ACHN (cell line): ENCODE measurements at places on chromosomes 16 and 17.

GRCh38 chr16:887846-888245 is 82.9 kb downstream of the LMF1 start:
- DNase-seq: no peak

DNA sequence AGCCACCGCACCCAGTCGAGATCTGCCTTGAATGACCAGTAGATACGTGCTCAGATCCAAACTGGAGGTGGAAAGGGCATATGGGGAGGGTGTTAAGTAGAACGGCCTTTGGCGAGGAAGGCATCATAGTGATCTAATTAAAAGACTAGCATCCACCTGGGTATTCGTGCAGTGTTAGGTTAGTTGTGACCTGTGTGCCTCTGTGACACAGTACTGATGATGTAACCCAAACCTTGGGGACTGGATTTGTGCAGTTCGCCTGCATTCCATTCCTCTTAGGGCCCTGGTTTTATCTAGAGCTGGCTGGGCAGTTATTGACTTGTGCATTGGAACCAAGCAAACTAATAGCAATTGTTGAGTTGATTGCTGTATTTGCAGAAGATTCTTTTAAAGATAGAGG is 47.9 kb downstream of the SNX29 start:
- no peak for DNase-seq

DNA sequence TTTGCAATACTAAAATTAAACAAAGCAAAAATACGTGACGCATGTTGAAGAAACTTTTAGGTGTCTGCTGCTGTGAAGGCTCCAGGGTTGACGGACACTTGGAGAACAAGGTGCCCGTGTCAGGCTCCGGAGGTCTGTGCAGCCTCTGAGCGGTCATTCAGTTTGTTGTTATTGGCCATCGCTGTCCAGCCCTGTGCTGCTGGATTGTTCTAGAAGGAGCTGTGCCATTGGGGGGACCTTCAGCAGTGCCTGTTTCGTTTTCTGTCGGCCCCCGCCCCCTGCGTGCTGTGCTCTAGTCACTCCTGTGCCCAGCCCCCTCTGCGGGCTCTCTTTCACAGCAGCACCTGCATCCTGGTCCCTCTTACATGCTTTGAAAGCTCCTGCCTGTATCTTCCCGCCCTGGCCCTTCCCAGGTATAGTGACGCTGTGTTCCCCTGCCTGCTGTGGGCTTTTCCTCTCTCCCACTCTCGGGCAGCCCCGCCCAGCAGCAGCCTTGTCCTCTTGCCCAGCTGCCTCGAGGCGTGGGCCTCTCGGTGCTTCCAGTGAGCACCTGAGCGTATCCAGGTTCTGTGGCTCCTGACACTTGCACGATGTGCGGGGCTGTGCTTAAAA is 50.7 kb downstream of the RNF213 start:
- DNase-seq: no peak

DNA sequence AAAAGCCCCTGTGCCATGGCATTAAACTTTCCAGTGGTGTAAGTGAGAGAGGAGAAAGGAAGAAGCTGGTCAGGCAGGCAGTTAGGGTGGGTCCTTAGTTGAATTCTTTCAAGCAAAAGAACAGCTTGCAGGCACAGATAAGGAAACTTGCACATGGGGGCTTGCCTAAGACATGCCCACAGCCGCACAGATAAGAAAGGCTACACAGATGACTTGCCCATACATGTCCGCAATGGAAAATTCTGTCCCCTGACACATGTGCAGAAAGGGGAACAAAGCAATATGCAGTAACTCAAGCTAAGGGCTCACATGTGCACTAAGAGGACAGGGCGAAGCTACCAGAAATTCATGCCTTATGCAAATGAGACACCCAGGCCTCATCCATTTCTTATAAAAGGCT is 69.9 kb downstream of the GSG1L start:
- no peak for DNase-seq

DNA sequence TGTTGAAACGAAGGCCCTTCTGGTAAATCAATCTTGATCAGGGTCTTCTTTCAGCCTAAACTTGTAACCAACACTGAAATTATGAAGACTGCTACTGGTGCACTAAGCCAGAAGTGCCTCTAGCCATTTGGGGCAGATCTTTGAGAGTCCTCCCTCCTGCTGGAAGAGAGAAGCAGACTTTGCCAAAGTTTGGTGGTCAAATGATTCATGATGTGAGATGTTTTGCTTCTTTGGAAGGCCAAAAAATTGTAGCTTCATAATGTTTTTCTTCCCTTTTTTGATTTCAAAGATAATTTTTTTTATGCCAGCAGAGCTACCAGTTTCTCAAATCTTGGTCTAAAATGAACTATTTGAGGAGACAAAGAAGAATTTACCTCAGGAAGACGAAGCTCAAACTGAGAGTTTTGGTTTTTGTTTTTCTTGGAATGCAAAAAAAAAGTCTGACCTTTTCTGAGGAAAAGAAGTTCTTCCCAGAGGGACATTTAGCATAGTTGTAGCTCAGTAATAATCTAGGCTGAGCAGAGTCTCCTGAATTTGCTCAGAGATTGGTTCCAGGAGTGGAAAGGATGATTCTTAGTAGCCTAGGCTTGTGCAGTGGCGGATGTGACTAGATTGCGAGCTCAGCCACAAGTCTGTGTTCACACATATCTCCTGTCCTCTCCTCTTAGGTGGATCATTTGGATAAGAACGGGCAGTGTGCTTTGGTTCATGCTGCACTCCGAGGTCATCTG is 50.9 kb downstream of the CYB561 start:
- DNase-seq: no peak
